ENCODE measurements at places on chromosomes 2 and 18. TPM values are rescaled to one million over a fixed set of nuclear protein-coding genes. Genes with fewer than 3 reads are reported as not detected.

DNA sequence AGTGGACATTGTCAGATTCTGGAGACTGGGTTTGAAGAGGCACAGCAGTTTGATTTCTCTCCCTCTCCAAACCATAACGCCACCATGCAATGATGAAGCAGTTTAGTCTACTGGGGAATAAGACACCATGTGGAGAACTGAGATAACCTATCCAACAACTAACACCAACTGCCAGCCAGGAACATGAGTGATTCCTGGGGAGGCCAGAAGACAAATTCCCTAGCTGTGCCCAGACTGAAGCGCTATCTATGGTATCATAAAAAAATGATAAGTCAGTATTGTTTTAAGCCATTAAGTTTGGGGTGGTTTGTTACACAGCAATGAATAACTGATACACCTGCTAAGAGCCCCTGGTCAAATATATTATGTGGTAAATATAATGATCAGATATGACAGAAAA lies 129.3 kb downstream of the EXOC6B start:
- no peak for DNase-seq
- H3K4me1 ChIP-seq, result peaks cover 3% of the 10 kb centered on the region
- no peaks in the 10 kb centered on the region for H3K27me3 ChIP-seq
- no peak overlapping the region for H3K4me3 ChIP-seq

The SETBP1 gene
- 22.8 TPM for total RNA-seq

GRCh38 chr2:120376101-120376500 lies 30.2 kb downstream of the INHBB start:
- no peaks in the 10 kb centered on the region for H3K4me1 ChIP-seq
- H3K36me3 ChIP-seq, result no peaks in the 10 kb centered on the region
- no peak overlapping the region for H3K4me3 ChIP-seq
- H3K27ac ChIP-seq, result no peak overlapping the region
- DNase-seq, result no peak
- H3K27me3 ChIP-seq, result no peaks in the 10 kb centered on the region

The GAREM2 gene
- 2.9 TPM for total RNA-seq

GRCh38 chr2:25204190-25204838 lies 35.9 kb upstream of the POMC start:
- H3K4me3 ChIP-seq, result no peak overlapping the region
- no peak overlapping the region for H3K27ac ChIP-seq
- no peaks in the 10 kb centered on the region for H3K36me3 ChIP-seq
- H3K27me3 ChIP-seq, result no peaks in the 10 kb centered on the region
- H3K4me1 ChIP-seq, result no peaks in the 10 kb centered on the region
- no peak for DNase-seq

- H3K27ac ChIP-seq, result no peak overlapping the region
- no peak for DNase-seq
- H3K4me3 ChIP-seq, result no peak overlapping the region
- H3K4me1 ChIP-seq, result no peaks in the 10 kb centered on the region
These were observed 1837.5 kb upstream of the CELF4 start for GRCh38 chr18:39403121-39403520.

All from pancreas (tissue), 10 donors.